Nucleus accumbens (tissue), 56 donors: ENCODE measurements at places on chromosomes 5 and 9.
A peak's percentile ranks its signal among the peaks of the same experiment; 100 is the strongest.

DNA sequence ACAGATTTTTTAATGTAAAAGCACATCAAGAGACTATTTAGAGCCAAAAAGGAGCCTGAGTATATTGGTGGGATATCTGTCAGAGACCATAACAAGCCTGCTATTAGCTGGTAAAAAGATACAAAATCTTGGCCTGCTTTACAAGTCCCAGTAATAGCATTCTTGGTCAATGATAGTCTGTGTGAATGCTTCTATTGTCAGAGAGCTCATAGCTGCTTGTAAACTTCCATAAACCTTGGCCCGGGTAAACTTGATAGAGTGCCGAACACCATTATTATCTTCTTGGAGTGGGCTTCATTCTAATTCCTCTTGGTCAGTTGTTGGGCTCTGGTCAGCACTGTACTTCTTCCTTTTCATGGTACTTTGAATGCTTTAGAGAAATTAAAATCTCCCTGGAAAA is 64.0 kb downstream of the UBAP1 start:
- DNase-seq: no peak

DNA sequence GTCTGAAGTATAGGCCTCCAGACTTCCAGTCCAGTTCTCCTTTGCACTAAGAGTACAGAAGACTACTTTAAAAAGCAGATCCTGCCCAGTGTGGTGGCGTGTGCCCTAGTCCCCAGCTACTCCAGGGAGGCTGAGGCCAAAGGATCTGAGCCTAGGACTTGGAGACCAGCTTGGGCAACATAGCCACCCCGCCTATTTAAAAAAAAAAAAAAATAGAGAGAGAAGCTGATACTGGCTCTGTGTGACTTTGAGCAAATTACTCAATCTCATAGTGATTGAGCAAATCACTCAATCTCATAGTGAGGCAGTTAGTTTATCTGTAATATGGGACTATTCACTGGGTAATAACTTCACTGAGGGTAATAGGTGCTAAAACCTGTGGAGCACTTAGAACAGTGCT is 43.6 kb upstream of the KDM4C start:
- no peak for DNase-seq

DNA sequence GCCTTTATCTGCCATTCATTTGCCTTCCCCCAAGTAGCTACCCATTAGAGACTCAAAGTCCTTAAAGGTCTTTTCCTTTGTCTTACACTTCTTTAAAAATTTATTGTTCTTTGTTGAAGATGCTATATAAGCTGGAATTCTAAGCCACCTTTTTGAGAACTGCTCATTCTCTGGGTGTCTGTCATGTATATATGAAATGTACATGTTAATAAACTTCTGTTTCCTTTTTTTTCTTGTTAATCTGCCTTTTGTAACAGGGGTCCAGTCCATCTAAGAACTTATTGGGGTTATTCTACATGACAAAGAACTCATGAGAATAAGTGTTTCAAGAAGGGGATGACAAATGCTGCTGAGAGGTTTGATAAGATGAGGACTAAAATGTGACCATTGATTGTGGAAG is 41.5 kb downstream of the PCDHAC2 start:
- no peak for DNase-seq

DNA sequence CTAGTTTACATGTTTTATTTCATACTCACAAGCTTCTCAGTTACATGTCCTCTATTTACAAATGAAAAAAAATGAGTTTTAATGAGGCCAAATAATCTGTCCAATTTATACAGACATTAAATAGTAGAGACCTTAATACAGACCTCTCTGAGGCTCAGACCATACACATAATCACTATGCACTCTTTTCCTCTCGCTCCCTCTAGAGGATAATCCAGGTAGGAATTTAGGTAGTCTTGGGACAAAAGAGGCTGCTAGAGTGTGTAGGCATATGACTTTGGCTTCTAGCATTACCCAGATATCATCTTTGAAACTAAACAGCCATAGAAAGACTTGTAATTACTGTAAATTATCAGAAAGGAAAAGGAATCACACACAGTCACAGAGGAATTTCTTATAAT is 444.7 kb downstream of the HINT1 start:
- DNase-seq: no peak

DNA sequence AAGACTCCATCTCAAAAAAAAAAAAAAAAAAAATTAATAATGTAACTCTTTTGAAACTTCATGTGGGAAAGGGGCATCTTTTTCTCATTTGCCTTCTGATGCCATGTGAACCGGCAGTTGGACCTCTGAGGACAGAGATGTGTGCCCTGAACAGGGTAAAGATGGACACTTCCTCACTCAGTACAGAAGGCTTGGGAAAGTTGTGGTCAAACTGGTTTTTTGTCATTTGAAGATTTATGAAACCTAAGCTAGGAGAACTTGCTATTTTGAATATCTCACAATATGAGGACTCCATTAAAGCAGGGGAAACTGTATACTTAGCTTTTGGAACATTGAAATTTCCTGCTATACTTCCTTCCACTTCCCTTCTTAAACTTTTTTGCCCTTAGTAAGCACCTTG is 147.5 kb upstream of the ALDH1B1 start:
- DNase-seq: no peak

DNA sequence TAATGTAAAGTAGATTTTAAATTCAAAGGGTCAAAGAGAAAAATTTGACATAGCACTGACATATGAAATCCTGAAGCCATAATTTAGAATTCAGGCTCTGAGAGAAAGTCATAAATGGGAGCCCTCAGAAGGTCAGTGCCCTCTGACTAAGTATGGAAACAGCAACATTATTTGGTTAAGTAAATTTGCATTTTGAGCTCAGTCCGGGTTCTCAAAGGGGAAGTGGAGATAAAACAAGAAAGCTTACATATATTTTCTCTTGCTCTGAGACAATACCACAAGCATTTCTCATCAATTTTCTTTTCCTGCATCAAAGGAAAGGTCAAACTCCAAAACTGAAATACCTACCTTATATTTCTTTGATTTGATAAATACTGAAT is 348.0 kb downstream of the SEMA5A start:
- DNase-seq: no peak

- no peak for DNase-seq
Measured at GRCh38 chr9:69141851-69142250, 32.2 kb upstream of the TJP2 start.

GRCh38 chr9:98867429-98868168 is 60.1 kb downstream of the GALNT12 start:
- DNase-seq: no peak

GRCh38 chr9:81053298-81054025 is 635.9 kb downstream of the TLE1 start:
- no peak for DNase-seq

- DNase-seq: no peak
Measured at GRCh38 chr5:126168785-126169184, 254.4 kb upstream of the GRAMD2B start.

GRCh38 chr9:106600955-106601560 is 261.9 kb upstream of the ZNF462 start:
- DNase-seq: no peak

- no peak for DNase-seq
Measured at GRCh38 chr9:30575691-30576090, 1808.8 kb upstream of the ACO1 start.

- peak; percentile 7 for DNase-seq
Measured at GRCh38 chr9:108813951-108814601, 41.7 kb downstream of the ACTL7B start.

GRCh38 chr9:104142799-104143549 is 48.9 kb downstream of the SMC2 start:
- DNase-seq: no peak

DNA sequence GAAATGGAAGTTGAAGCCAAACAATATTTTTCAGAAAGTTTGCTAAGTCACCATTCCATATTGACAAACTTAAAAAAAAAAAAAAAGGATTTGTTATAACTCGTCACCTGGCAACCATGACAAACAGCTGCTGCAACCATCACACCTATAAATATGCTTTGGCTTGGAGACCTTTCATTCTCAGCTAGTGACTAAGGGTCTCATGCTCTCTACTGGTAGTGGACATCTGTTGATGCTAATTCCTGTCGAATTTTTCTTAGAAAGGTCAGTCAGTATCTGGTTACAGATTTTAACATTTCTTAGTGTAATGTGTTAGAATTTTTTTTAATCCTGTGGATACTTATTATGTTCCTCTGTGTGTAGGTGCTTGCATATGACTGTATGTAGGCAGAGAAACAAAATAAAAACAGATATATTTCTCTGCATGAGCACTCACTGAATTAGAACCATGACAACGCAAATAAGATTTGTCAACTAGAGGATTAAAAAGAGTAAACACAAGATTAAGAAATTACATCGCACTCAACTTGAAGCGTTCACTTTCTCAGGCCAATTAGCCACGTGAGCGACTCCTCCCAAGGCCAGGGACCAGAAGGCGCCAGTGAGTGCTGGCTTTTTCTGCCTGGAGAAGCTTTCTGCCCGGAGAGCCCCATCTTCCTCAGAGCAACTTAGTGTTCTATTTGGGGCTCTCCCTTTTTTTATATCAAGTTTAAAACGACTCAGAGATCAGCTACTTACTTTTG is 27.0 kb upstream of the ZNF622 start:
- DNase-seq: no peak
